ENCODE measurements at places on chromosomes 4 and X.

DNA sequence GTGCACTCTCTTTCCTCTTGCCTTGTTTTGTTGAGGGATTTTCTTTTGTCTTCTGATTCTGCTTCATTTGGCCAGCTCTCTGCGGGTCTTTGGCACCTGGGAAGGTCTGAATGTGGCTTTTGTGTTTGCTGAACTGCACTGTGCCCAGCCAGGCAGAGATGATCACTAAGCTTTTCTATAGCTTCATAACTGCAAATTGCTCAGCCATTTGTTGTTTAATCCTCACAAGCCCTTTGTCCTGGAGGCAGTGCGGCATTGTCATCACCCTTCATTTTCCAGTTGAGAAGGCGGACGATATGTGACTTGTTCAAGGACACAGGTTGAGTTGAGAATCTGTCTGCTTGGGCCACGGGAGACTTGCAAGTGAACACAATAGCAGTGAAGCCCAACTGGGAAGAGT lies 46.0 kb upstream of the SFRP2 start:
- DNase-seq: no peak

- DNase-seq: no peak
These were observed 43.2 kb downstream of the AKAP4 start for GRCh38 chrX:50157545-50158135.

GRCh38 chr4:76821641-76822040 lies 76.3 kb downstream of the SOWAHB start:
- DNase-seq: no peak

DNA sequence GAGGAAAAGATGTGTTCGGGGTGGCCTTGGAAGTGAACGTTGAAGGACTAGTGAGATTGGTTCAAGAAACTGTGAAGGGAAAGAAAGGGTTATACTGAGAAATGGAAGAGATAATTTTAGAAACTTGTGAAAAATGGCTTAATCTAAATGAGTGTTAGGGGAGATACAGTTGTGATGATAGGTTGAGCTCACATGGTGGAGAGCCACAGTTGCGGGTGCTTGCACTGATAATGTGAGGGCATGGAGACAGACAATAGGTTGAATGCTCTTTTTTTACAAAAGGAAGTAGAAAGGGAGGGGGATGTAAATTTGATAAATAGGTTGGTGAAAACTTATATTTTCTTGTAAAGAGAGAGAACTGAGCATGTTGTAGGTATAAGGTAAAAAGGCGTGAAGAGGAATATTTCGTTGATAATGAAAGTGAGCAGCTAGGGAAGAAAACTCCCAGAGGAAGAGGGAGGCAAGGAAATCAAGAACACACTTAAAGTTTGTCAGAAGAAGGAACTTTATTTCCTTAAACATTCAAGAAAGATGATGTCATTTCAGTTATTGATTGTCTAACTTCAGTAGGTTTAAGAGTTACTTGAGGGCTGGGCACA lies 8.2 kb downstream of the AREG start:
- DNase-seq: peak; percentile 92

DNA sequence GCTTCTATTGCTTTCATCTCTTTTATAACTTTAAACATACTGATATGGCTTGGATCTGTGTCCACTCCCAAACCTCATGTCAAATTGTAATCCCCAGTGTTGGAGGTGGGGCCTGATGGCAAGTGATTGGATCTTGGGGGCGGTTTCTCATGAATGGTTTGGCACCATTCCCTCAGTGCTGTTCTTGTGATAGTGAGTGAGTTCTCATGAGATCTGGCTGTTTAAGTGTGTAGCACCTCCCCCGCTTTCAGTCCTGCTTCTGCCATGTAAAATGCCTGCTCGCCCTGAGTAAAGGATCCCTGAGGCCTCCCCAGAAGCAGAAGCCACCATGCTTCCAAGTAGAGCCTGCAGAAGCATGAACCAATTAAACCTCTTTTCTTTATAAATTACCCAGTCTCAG lies 17.7 kb downstream of the MND1 start:
- peak; percentile 92 for DNase-seq

Measured in hematopoietic multipotent progenitor cell treated with erythropoietin and hydrocortisone succinate and interleukin-3 and kit ligand, for 4 days (in vitro differentiated cells).